ENCODE measurements at places on chromosomes 1 and 21.

GRCh38 chr21:14617871-14618270 lies 71.8 kb upstream of the SAMSN1 start:
- DNase-seq, result no peak

GRCh38 chr21:29390778-29391177 lies 92.1 kb downstream of the BACH1 start:
- no peak for DNase-seq

DNA sequence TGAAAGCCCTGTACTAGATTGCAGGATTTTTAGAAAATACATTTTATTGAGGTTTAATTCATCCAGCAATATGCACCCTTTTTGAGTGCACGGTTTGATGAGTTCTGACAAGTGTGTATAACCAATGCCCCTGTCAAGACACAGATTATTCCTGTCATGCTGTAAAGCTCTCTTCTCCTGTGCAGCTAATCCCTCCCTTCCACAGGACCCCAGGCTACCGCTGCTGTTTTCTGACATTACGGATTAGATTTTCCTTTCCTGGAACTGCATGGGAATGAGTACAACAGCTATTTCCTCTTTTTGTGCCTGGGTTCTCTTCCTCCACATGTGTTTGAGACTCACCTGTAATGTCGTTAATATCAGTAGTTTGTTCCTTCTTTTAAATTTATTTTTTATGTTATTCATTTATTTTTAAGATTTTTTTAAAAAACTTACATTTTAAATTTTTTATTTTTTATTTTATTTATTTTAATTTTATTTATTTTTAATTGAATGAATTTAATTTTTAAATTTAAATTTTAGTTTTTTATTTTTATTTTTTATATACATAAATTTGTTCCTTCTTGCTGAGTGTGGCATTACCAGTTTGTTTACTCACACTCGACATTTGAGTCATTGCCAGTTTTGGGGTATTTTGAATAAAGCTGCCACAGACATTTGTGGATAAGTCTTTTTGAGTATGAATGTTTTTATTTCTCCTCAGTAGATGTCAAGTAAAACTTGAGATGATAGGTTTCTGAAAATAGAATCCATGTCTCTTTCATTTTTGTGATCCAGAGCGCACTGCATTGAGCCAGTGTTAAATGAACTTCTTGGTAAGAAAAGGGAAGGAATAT lies 79.0 kb upstream of the B3GALT5 start:
- DNase-seq, result no peak

DNA sequence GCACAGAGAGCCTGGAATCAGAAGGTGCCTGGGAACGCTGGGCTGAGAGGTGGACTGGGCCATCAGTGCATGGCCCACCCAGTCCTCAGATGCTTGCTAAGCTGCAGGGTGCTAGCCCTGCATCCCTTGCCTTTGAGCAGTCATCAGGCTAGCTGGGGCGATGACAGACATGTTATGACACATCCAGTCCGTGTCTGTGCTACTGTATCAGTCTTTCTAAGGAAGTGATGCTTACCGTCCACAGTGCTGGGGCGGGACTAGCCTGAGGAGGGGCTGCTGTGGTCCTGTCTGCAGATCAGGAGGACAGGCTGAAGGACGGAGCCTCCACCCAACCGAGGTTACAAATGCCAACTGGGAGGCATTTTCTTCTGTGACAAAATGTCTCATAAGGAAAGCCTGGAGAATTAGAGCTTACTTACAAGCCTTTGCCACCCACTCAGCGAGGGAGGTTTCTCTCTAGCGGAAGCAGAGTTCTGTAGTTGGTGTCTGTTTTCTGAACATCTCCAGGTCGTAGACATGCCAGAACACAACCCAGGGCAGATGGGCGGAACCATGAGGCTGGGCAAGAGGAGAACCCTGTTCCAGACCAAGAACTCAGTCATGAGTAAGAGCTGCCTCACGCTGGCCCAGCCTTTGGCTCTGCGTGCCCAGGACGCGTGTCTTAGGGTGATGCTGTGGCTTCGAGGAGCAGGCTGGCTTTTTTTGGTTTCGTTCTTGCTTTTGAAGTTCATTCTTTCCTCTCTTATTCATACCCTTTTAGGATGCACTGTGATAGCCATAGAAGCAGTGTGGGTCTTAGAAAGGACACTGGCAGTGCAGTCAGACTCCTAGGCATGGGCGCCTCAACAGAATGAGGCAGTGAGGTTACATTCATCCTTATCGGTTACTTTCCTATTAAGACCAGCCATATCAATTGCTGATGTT lies 14.3 kb downstream of the SLFNL1 start:
- DNase-seq, result no peak

- DNase-seq, result no peak
These were observed 10.5 kb upstream of the GNG12 start for GRCh38 chr1:67843746-67844145.

GRCh38 chr1:185404291-185404690 lies 87.2 kb upstream of the IVNS1ABP start:
- DNase-seq, result no peak

GRCh38 chr1:16979475-16980327 lies 719 bp downstream of the MFAP2 start:
- DNase-seq, result no peak

DNA sequence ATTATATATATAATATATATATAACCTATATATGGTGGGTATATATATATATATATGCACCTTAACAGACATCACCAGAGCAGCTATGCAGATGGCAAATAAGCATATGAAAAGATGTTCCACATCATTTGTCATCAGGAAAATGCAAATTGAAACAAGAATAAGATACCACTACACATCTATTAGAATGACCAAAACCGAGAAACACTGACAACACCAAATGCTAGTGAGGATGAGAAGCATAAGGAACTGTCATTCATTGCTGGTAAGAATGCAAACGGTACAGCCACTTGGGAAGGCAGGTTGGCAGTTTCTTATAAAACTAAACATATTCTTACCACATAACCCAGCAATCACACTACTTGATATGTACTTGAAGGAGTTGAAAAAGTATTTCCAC lies 219.8 kb upstream of the PRMT6 start:
- DNase-seq, result no peak

- no peak for DNase-seq
These were observed 9.8 kb downstream of the FRRS1 start for GRCh38 chr1:99756598-99756997.

DNA sequence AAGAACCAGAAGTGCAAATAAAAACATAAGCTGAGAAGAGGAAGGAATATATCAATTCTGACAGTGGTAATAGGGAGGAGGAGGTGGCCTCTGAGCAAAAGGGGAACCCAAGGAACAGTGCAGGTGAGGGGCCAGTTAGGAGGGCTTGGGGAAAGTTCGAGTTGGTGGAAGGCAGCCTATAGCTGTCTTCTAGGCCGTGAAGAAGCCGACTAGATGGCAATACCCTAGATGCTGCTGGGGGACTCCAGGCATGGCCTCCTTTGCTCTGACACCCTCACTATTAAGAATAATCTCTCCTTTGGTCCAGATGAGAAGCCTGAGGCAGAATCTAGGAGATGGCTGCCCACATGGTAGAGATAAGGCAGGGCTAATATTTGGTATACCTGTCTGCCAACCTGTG lies 351.1 kb upstream of the PLXNA2 start:
- no peak for DNase-seq

DNA sequence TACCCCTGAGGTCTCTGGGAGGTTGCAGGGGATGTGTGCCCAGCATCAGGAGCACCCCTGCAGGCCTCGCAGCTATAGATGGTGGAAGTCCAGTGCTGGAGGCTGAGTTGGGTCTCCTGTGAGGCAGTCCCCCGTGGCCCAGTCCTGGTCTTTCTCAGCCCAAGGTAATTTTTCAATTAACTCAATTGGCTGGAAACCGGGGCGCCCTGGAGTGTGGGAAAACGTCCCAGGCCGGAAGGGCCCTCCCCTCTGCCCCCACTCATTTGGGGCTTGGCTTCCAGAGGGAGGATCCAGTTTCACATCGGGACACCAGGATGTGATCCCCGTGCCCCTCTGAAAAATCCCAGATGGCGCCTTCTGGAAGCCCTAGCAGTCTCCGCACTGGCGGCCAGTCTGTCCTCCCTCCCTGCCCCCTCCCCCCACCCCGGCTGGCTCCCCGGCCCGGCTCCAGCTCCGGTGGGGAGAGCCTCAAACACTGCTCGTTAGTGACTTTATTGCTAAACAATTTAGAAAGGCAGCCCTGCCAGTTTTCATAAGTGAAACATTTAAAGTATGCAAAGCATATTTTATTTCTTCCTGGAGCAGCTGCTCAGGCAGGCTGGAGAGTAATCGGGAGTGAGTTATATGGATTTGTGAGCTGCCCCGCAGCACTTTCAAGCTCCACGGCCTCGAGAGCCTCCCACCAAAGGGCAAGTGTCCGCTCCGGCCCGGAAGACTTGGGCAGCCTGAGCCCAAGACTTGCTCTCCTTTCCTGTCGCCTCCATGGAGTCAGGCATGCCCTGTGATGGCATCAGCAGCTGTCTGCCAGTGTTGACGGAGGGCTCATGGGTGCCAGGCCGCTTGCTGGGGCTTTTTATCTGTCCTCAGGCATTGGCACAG lies 208.2 kb upstream of the TMEM51 start:
- DNase-seq, result no peak

DNA sequence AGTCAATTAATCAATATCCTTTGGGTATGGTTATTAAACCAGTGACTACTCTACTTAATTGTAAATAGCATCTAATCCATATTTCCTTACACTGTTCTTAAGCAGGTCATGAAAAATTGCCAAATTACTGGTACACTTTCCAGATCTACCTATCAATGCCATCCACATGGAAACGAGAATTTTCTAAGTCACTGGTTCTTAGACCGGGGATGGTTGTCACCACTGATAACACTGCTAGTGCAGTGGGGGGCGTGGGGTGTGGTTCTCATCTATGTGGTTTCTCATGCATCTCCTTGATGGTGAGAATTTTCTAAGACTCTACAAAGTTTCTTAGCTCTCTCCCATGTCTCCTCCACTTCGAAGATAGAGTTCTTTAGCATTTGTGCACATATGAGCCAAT lies 63.7 kb upstream of the COG2 start:
- DNase-seq, result no peak

- no peak for DNase-seq
These were observed 50.3 kb upstream of the MPC2 start for GRCh38 chr1:167987174-167987573.

- DNase-seq, result no peak
These were observed 11.3 kb downstream of the GNPAT start for GRCh38 chr1:231252336-231252735.

- DNase-seq, result no peak
These were observed 92.5 kb upstream of the C21orf91 start for GRCh38 chr21:17911628-17912027.

- no peak for DNase-seq
These were observed 20.7 kb upstream of the PADI4 start for GRCh38 chr1:17287130-17287776.

GRCh38 chr21:15415541-15416261 lies 314.1 kb upstream of the USP25 start:
- no peak for DNase-seq

DNA sequence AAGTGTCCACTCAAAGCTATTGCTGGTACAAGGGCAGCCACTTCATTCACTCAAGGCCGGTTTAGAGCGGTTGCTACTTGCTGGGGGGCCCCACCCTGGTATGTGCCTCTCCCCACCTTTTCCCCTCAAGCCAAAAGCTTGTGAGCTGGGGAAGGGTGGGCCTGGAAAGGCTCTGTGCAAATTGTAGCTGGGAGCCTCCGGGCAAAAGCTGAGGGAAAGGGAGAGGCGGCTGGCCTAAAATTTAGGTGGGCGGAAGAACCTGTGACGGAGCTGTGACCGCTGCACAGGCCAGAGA lies 306 bp upstream of the SH3D21 start:
- DNase-seq, result no peak

GRCh38 chr1:14494911-14495310 lies 103.6 kb upstream of the KAZN start:
- DNase-seq, result no peak

GRCh38 chr1:170929412-170929834 lies 5.9 kb upstream of the MROH9 start:
- no peak for DNase-seq

- DNase-seq, result peak; percentile 40
These were observed 31.1 kb upstream of the MTF1 start for GRCh38 chr1:37890378-37891014.

GRCh38 chr1:100217834-100218233 lies 31.8 kb downstream of the DBT start:
- no peak for DNase-seq

DNA sequence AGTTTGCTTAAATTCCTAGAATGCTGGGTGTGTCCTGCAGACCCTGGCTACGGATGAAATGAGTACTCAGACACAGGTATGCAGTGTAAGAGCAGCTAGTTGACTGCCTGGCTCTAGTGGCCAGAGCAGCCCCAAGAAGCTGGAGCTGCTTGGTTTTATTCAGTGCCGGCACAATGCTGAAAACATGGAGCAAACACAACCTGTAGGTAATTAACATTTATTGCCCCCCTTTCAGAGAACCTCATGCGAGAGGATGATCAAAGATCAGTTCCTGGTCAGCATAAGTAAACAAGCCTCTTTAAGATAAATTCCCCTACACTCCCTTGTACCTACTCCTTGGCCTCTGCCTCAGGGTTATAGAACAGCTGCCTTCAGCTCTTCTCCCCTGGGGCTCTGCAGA lies 43.2 kb downstream of the MRPS6 start:
- no peak for DNase-seq

DNA sequence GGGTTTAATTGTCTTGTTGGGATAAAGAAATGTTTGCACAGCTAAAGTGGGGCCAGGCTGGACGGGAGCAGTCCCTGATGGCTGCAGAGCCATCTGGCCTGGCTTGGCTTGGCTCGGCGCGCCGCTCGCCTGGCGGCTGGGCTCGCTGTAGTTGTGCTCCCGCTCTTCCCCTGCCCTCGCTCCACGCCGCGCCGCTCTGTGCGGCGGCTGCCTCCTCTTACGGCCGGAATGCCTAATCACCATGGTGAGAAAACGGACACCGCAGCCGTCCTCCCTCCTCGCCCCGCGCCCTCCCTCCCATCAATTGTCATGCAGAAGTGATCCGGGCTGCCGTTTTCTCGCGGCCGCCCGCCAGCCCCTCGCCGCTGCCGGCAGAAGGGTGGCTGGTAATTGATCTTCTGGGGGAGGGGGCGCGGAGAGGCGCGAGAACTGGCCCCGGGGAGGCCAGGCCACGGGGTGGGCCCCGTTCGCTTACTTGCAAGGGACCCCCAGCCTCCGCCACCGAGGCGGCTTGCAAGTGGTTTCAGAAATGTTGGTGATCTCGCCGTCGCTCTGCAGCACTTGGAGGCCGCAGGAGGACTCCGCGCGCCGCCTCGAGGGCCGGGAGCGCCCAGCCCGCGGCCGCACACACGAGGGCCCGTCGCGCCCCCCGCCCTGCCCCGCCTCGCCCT lies 12.4 kb downstream of the RNF220 start:
- DNase-seq, result no peak

GRCh38 chr1:234722270-234722704 lies 112.3 kb upstream of the IRF2BP2 start:
- no peak for DNase-seq

- no peak for DNase-seq
These were observed 20.6 kb upstream of the KIF21B start for GRCh38 chr1:201044119-201044518.

DNA sequence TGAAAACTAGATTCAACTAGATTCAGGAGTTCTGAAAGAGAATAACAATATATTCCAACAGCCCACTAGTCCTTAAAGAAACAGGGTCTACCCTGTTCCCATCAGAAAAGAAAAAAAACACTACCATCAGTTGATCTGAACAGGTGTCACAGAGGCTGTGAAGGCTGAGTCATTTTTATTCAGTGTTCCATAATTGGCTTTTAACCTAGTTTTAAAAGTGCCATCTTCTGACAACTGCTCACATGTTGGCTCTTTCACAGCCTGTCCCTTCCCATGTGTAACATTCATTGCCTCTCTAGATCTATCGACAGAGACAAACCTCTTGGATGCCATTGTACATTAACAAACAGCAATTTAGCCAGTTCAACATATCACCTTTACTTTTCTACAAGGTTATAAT lies 243.7 kb downstream of the TBX15 start:
- no peak for DNase-seq

GRCh38 chr1:193062698-193063463 lies 3.5 kb downstream of the RO60 start:
- no peak for DNase-seq
